ENCODE measurements at places on chromosomes 5 and 9. TPM values are rescaled to one million over a fixed set of nuclear protein-coding genes. Genes with fewer than 3 reads are reported as not detected.

MEGF9 gene
- 13.9 TPM for total RNA-seq

RGS7BP gene
- total RNA-seq, result 3.6 TPM

TMEM252 gene
- not detected for total RNA-seq

TTC1 gene
- 56.0 TPM for total RNA-seq

SHC3 gene
- total RNA-seq, result 56.7 TPM

F12 gene
- 0.11 TPM for total RNA-seq

TMEM174 gene
- total RNA-seq, result not detected

MYORG gene
- total RNA-seq, result 14.9 TPM
